ENCODE measurements at places on chromosomes 6 and 20.

- no peak for DNase-seq
Observed at GRCh38 chr6:14083751-14084150, 33.8 kb upstream of the CD83 start.

DNA sequence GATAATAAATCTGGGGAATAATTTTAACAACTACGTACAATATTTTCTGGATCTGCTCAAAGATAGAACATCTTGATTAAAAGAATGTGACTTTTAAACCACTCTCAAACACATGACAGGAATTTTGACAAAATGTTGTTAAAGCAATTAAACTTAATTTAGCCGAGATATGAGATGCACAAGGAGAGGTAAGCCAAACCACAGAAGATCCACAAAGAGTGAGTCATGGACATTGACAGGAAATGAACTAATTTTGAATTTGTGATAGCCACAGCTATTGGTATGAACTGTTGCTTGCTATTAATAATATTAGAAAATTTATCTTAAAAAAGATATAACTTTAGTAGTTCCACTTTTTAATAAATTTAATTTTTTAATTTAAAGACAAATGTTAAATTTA lies 27.8 kb upstream of the VGLL2 start:
- no peak for DNase-seq

GRCh38 chr20:49729780-49730179 lies 16.1 kb upstream of the B4GALT5 start:
- no peak for DNase-seq

DNA sequence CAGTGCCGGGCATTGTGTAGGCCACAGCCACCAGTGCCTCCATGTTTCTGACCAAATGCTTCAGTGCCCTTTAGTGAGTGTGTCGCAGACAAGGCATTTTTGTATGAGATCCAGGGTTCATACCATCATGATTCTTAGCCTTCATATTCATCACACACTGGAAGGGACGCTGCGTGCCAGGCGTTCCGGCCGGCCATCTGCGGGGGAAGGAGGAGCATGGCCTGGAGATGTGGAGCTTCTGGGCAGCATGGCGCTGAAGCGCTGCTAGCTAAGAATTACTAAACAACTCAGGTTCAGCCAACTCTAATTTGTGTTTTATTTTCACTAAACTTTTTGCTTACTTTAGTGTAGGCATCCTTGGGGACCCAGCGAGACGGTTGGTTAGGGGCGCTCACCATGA lies 111.4 kb upstream of the EXOC2 start:
- DNase-seq: no peak

DNA sequence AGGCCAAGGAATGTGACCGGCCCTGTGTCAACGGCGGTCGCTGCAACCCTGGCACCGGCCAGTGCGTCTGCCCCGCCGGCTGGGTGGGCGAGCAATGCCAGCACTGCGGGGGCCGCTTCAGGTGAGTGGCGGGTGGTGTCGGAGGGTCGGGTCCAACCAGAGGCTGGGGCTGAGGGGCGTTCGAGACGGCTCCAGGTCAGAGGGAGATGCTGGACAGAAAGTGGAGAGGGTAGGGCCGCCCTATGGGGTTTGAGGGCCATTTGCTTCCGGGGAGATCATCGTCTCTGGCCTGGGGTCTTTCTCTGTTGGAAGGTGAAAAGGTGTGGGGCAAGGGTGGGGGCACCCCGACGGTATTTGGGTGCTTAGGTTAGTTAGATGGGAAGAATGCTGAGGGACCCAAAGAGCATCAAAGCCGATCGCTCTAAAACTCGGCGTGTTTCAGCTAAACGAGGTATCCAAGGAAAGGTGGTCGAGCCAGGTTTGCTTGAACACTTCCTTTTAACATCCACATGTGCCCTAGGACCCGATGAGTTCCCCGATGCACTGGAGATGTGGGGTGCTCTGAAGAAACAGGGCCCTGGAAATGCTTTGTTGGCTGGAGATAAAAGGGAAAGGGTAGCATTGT lies 691 bp downstream of the ATRN start:
- peak; percentile 2 for DNase-seq

DNA sequence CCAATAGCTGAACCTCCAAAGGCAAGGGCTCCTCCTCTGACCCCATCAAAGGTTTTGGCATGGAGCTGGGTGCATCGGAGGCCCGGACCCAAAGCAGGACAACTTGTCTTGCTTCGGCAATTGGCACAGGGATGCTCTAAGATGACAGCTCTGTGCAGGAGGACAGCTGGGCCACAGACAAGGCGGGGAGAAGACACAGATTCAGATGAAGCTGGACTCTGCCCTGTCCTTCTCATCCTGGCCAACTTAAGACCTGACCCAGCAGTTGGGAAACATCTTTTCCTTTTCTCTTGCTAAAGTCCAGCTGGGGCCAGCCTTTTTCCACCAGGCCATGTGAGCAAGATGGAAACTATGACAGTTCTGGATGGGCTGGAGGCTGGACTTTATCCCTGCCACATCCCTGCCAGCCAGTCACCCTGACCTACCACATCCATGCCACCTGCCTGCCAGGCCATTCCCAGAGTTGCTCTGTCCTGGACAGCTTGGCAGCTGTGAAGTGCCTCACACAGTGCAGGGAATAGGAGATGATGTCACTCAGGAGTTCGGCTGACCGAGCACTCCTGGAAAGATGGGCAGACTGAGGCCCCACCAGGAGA lies 12.7 kb upstream of the PSMF1 start:
- no peak for DNase-seq

GRCh38 chr20:8805737-8806442 lies 263.0 kb upstream of the PLCB4 start:
- no peak for DNase-seq

- DNase-seq: no peak
Observed at GRCh38 chr20:47189060-47189459, 167.4 kb downstream of the ZMYND8 start.

DNA sequence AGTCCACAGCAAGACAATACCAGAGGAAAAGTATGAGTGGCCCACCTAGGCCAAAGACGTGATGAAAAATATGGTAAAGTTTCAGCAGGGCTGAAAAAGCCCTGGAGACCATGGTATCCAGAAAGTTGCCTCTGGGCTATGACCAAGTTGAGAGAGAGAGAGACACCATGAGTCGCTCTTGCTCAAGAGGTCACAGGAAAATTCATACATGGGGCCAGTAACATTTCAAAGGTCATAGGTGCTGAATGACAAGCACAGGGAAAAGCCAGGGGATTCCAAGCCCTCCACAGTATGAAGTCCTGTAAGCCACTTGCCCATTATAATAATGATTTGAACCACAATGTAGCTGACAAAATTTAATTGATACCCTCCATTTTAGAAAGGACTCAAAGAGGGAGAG lies 657.7 kb upstream of the CITED2 start:
- DNase-seq: no peak

DNA sequence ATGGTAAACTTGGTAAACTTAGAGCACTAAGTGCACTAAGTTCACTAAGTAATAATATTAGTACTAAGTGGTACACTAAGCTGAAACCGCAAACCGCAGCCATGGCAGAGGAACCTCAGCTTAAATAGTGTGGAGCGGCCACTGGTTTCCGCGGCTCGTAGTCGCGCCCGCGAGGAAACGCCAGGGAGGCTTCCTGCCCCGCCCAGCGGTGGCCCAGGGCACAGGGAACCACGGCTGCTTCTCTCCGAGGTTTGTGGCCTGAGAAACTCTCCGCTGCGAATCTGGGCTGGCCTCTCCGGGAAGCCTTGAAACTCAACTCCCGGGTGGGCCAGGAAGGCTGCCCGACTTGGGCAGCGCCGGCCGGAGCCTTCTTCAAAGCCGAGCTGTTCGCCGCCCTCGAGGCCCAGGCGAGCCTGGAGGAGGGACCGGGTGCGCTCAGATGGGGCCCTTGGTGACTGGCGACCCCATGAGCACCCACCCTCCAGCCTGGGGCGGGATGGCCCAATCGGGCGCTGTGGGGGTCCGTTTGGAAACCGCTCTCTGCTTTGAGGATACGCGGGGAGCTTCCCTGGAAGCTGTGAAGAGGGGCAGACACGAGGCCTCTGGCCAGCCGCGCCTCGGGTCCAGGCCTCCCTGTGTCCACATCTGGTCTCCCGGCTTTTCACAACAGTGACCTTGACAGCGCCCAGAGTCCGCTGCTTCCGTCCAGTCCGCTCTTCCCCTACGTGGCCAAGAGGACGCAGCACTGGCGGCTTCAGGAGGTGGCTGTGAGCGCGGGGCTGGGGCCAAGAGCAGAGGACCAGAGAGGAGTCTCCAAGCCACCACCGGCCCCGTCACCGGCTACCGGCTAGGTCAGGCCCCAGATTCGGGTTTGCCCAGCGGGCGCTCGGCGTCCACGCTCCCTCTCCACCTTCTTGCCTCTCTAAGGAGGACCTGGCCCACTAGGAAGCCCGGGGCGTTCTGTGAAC lies 25.4 kb upstream of the HLA-E start:
- peak; percentile 54 for DNase-seq

GRCh38 chr20:57717797-57718196 lies 8.0 kb upstream of the PMEPA1 start:
- DNase-seq: no peak

DNA sequence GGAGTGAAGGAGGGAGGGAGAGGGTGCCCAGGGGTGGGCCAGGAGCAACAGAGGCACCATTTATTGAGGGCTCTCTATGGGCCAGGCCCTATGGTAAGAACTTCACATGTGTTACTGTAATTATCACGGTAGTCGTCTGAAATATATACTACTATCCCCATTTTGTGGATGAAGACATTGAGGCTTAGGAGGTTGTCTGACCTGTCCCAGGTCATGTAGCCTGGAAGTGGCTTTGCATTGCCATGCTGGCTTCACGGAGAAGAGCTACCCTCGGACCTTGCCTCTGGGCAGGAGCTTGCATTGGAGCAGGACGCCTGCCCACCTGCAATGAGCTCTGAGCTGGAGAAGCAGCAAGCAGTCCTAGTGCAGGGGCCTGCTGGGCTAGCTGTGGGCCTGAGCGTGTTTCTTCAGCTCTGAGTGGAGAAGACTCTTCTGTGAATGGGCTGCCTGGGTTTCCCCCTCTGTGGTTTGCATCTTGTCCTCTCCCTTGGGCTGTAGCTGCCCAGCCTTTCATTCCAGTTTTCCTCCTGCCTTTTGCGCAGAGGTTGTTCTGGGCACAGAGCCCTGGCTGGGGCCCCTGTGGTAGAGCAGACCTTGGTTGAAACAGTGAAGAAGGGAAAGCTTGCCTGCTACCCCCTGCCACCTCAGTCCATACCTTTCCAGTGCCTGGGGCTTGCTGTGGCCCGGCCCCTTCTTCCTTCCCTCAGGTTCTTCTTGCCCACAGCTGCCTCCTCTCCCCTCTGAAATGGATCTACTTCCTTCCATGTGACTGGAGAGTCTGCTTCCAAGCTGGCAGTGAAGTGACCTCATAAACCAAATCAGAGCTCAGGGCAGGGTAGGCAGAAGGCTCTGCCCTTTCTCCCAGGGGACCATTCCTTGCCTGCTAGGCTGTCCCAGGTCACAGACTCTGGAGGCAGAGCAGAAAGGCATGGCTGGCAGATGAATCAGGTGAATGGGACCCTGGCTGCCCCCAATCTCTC lies 24.1 kb upstream of the SRF start:
- no peak for DNase-seq

DNA sequence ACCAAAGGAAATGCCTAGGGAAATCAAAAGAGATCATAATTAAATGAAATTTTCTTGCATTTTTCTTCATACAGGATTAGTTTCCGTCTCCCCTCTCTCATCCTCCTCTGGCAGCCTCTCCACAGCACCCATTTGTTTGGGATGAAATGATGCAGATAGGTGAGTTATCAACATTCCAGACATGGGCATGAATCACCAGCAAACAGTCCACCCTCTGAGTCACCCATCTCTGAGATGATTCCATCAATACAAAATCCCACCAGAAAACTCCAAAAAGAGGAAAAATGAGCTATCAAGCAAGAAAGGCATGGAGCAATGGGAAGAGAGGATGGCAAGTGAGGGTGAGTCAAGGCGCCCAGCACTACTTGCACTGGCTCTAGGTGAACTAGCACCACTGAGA lies 11.4 kb downstream of the MC3R start:
- no peak for DNase-seq

GRCh38 chr20:20085071-20085470 lies 32.7 kb downstream of the CFAP61 start:
- DNase-seq: no peak

DNA sequence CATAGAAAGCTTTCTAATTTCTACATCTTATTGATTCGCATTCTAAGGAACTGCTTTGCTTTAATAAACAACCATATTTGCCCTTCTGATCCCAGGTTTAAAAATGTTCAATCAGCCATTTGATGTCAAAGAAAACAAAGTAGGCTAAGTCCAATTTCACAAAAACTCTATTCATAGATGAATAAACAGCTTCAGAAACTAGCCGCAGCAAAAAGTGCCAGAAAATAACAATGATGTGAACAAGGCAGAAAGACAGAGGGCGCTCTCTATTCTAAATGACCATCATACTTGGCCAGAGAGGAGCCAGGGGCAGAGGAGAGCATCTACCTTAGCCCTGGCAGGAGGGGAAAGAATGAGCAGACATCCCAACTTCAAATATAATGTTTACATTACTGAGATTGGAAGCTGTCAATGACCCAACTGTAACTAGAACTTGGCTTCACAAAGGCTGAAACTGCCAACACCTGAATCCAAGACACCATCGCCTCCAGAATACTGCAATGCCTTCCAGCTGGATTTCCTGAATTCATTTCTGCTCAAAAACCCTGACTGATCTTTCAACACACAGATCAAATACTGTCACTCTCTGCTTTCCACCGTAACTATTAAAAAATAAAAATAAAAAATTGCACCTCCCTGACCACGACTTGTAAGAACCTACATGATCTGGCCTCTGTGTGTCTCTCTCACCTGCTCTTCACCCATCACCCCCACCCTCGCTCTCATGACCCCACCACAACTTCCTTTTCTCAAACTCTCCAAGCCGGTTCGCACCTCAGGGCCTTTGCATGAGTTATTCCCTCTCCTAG lies 9.5 kb downstream of the CNKSR3 start:
- DNase-seq: no peak

GRCh38 chr6:161459008-161459615 lies 185.3 kb upstream of the AGPAT4 start:
- DNase-seq: no peak

DNA sequence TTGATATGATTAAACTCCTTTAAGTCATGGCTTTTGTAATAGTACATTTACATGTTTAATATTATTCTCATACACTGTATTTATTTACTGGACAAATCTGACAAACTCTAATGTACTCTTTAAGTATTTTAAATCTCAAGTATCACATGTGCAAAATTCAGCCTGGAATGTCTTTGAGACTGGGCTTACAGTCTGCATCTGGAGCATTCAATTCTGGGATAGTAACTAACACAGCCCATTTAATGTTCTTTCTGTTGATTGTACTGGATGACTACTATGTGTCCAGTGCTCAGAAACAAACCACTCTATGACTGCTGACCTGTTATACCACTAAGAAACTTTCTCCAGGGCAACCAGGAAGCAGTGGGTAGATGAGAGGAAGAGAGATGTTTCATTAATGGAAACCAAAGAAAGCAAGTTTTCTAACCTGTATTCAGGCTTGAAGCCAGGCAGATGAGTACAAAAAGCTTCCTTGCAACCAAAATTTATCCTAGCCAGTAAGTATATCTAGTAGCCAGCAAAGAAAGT lies 26.8 kb downstream of the FBXL4 start:
- DNase-seq: no peak

GRCh38 chr20:40750541-40751035 lies 61.6 kb upstream of the MAFB start:
- no peak for DNase-seq

- DNase-seq: no peak
Observed at GRCh38 chr6:14885498-14885897, 360.4 kb upstream of the JARID2 start.

GRCh38 chr6:37127961-37128862 lies 41.7 kb upstream of the PIM1 start:
- no peak for DNase-seq
